ENCODE measurements at places on chromosomes 16 and 17.

- peak; percentile 64 for DNase-seq
Observed at GRCh38 chr17:78112518-78113471, 15.8 kb downstream of the TMC6 start.

- DNase-seq, result peak; percentile 30
Observed at GRCh38 chr17:63675607-63676546, 24.0 kb downstream of the LIMD2 start.

- no peak for DNase-seq
Observed at GRCh38 chr16:9090101-9090959, 1.1 kb upstream of the HAPSTR1 start.

DNA sequence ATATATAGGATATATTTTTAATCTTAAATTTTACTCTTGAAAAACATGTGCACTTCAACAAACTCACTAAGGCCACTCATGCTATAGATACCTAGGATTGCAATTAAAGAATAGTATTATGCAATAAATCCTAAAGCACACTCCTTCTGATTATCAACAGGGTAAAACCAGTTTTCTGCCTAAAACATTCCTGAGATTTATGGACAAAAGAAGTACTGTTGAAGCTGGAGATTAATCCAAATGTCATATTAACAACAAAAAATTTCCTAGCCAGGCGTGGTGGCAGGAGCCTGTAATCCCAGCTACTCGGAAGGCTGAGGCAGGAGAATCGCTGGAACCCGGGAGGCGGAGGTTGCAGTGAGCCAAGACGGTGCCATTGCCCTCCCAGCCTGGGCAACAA lies 21.4 kb downstream of the CHCT1 start:
- DNase-seq, result no peak

GRCh38 chr17:36072431-36073121 lies 8.5 kb downstream of the CCL18 start:
- DNase-seq, result peak; percentile 23

DNA sequence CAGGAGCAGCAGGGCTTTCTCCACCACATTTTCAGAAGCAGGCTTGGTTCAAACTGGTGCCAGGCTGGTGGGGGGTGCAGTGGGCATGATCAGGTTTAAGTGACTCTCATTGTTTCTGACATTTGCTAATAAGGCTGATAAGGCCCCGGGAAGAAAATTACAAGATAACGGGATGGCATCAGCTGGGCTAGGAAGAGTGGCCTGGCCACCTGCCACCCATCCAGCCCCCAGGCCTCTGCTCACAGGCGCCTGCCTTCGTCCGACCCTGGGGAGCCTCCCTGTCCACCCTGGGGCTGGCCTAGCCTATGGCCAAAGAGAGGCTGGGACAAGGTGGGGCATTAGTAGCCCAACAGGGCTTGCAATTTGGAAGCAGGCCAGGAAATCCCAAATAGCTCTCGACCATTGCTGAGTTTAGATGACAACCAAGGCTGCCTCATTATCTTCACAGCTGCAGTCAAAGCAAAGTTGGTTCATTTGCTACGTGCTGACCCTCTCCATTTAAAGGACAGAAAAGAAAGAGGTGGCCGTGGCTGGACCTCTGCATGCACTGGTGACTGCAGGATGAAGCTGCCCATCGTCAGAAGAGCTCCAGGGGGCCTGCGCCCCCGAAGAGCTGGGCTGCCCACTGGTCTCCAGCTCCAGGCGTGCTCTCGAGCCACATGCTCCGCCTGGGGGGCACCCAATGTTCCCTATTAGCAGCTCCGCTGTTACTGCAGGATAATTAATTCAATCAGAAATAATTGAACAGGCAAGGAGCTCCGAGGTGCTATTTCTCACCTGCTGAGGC lies 44.9 kb downstream of the PEMT start:
- no peak for DNase-seq

DNA sequence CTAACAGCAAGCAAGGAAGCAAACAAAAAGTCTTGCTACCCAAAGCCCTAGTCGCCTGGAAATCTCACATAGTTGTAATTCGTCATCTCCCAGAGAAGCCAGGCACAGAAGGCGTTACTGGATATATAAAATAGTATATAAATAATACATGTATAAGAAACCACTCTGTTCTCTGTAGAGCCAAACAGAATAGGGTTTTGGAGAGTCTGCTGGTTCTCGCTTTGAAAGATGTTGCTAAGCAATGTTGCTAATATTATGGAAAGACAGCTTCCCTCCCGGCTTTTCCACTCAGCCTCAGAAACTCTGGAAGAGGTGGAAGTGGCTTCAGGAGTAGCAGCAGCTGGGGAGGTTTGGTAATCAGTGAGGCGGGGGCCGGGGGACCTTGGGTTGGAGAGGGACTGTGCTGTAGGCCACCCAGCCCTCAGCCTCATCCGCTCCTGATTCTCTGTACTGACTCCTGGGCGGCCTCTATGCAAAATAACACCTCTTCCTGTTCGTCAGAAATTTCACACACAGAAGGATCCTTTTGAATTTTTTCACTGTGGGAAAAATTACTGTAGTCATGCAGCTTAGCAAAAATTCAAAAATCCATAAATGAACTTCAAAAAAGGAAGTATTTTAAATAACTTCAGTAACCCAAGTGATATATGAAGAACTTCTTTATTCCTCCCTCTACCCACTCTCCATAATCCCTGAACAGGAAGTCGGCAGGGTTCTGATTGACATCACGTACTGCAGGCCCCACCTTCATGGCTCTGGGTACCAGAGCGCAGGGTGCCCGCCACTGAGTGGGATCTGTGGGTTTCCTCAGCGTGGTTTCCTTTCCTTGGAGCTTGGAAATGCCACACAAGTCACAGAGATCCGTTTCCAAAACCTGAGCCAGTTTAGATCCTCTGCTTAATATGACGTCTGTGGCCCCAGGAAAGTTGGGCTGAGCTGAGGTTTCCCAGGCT lies 51.4 kb downstream of the RAP1GAP2 start:
- peak; percentile 59 for DNase-seq

DNA sequence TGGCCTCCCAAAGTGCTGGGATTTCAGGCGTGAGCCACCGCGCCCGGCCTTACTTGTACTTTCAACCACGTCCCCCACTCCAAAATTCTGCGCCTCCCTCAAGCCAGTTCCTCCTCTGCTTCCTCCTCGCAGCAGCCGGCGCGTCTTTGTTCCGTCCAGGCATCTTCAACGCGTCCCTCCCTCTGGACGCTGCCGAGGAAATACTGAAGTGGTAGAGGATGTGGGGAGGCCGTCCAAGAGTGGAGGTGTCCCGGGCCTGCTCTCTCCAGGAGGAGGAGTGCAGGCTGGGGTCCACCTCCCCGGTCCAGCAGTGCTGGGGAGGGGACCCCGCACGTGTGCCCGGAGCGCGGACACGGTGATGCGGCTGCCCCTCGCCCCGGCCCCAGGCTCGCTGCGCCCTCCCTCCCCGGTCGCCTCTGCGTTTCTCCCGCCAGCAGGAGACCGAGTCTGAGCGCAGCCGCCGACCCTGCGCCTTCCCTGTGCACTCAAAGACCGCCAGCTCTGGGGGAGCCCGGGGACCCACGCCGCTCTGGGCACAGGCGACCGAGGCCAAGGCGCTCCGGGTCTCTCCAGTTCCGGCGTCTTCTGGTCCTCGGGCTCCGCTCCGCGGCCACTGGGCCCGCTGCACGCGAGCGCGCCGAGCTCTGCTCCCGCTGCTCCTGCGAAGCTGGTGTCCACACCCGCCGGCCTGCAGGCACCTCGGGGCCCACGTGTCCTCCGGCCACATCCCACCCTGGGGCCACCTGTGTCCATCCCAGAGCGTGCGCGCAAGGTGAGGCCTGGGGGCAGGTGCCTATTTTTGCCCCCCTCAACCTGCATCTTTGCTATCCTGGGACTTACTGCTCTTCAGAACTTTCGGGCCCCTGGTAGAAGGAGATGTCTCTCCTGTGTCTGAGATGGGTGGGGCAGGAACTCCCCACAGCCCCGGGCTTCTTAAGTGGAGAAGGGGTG lies 31.7 kb downstream of the OSBPL7 start:
- peak; percentile 3 for DNase-seq

- no peak for DNase-seq
Observed at GRCh38 chr17:81301195-81302144, 6.4 kb upstream of the SLC38A10 start.

- no peak for DNase-seq
Observed at GRCh38 chr17:19641687-19642372, 6.7 kb upstream of the ALDH3A2 start.

DNA sequence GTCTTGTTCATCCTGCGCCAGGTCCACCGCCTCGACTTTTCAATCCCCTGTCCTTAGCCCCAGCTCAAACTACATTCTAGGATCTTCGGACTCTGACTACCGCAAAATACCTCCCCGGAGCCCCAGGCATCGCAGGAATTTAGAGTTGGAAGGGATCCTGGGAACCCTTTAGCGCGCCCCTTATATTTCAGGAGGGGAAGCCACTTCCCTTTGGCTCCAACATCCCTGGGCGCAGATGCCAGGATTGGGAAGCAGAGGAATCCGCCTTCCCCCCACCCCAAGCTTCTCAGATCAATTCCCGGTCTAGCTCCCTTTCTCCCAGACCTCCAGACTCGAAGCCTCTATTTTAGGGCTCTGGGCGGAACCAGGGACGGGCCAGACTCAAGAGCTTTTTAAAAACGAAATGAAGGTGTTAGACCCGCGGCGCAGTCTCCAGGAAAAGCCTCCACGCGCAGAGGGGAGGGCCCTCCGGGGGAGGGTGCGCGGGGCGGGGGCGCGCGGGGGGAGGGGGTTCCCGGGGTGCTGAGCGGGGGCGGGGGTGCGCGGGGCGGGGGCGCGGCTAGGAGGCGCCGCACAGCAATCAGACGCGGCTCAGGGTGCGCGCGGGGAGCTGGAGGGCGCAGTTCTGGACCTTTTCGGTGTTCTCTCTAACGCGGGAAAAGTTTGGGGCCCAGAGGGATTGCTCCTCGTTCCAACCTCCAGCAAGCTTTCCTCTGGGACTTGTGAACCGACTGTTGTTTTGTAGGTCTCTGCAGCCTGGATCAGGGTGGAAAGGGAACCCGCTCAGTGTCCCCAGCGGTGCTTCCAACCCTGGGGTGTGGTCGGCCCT lies 1.6 kb downstream of the AHSP start:
- no peak for DNase-seq

GRCh38 chr16:27112093-27112811 lies 45.5 kb downstream of the C16orf82 start:
- no peak for DNase-seq

GRCh38 chr17:48307814-48308411 lies 122.1 kb downstream of the SKAP1 start:
- DNase-seq, result peak; percentile 63

Measured in SHP77 (cell line).